ENCODE measurements at places on chromosomes 3 and 15. TPM values are rescaled to one million over a fixed set of nuclear protein-coding genes. Genes with fewer than 3 reads are reported as not detected.

DNA sequence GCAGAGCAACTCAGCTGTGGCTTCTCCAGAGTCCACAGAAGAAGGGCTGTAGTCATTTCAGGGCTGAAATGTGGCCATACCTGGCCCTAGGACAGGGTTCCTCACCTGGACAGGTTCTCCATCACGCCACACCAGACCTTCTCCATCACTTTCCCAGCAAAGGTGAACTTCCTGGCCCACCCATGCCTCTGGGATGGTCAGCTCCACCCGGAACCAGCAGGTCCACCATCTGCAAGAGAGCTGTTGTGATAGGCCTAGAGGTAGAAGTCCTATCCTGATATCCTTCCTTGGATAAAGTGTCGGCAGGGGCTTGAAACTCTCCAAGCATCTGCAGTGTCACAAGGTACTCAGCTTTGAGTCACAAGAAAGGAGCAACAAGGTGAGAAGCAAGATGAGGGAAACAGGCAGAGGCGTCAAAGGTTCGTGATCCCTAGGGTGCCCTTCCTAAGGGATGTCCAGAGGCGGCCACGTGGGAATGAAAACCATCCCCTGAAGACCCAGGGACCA, 948 bp downstream of the MAN2C1 start:
- H3K4me3 ChIP-seq = peak overlapping the region; percentile 83
- H3K4me1 ChIP-seq = peaks cover 31% of the 10 kb centered on the region
- no peaks in the 10 kb centered on the region for H3K27me3 ChIP-seq
- no peak for DNase-seq

GRCh38 chr15:89533861-89534544, 37.6 kb upstream of the RHCG start:
- H3K4me3 ChIP-seq = no peak overlapping the region
- no peaks in the 10 kb centered on the region for H3K4me1 ChIP-seq
- H3K27me3 ChIP-seq = peaks cover 3% of the 10 kb centered on the region
- H3K27ac ChIP-seq = no peak overlapping the region
- H3K36me3 ChIP-seq = no peaks in the 10 kb centered on the region

GRCh38 chr15:83108266-83109219, 1.1 kb downstream of the TM6SF1 start:
- peaks cover 23% of the 10 kb centered on the region for H3K27me3 ChIP-seq
- H3K4me3 ChIP-seq = peak overlapping the region; percentile 84
- peaks cover 30% of the 10 kb centered on the region for H3K4me1 ChIP-seq

DNA sequence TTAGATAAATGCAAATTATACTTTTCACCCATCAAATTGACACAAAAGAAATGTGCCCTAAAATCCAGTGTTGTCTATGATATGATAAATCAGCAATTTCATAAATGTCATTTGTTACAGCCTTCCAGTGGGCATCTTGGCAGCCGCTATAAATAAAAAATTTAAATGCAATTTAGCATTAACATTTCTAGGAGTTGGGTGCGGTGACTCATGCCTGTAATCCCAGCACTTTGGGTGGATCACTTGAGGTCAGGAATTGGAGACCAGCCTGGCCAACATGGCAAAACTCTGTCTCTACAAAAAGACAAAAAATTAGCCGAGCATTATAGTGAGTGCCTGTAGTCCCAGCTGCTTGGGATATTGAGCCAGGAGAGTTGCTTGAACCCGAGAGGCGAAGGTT, 65.9 kb upstream of the POMGNT2 start:
- H3K27ac ChIP-seq = no peak overlapping the region
- peaks cover 6% of the 10 kb centered on the region for H3K27me3 ChIP-seq
- peaks cover 28% of the 10 kb centered on the region for H3K36me3 ChIP-seq
- H3K4me3 ChIP-seq = no peak overlapping the region

- H3K4me3 ChIP-seq = no peak overlapping the region
- no peak for DNase-seq
- no peak overlapping the region for H3K27ac ChIP-seq
- no peaks in the 10 kb centered on the region for H3K36me3 ChIP-seq
These were observed 408.6 kb downstream of the GBE1 start for GRCh38 chr3:81352867-81353266.

The CFAP91 gene
- total RNA-seq = not detected

- H3K27ac ChIP-seq = no peak overlapping the region
- no peaks in the 10 kb centered on the region for H3K27me3 ChIP-seq
- no peak for DNase-seq
- H3K4me1 ChIP-seq = no peaks in the 10 kb centered on the region
- peaks cover 7% of the 10 kb centered on the region for H3K36me3 ChIP-seq
- H3K4me3 ChIP-seq = no peak overlapping the region
These were observed 50.0 kb upstream of the SECISBP2L start for GRCh38 chr15:49096090-49096750.

DNA sequence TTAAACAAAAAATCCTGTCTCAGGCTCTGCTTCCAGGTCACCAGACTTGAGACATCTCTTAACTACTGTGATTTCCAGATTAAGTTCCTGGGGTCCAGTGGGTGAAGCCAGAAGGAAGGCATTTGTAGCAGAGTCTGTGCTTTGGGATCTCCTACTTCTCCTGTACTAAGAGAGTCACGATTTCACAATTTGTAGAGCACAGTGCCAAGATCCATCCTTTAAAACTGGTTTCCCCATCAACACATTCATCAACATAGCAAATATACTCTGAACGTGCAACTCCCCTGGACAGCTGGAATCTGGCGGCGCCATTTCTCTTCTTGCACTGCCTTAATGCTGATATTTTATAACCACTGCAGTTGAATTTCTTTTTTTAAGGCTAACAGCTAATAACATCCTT, 33.2 kb downstream of the CDCP1 start:
- DNase-seq = no peak
- H3K36me3 ChIP-seq = peaks cover 69% of the 10 kb centered on the region
- H3K27ac ChIP-seq = peak overlapping the region; percentile 39
- peaks cover 85% of the 10 kb centered on the region for H3K4me1 ChIP-seq

GRCh38 chr3:3586843-3587646, 212.2 kb upstream of the LRRN1 start:
- H3K4me1 ChIP-seq = no peaks in the 10 kb centered on the region
- no peak overlapping the region for H3K27ac ChIP-seq
- H3K27me3 ChIP-seq = no peaks in the 10 kb centered on the region
- no peak for DNase-seq
- no peak overlapping the region for H3K4me3 ChIP-seq
- no peaks in the 10 kb centered on the region for H3K36me3 ChIP-seq

GRCh38 chr3:30768046-30768445, 126.4 kb downstream of the GADL1 start:
- DNase-seq = no peak
- H3K4me3 ChIP-seq = no peak overlapping the region
- peaks cover 5% of the 10 kb centered on the region for H3K4me1 ChIP-seq
- H3K27ac ChIP-seq = no peak overlapping the region

DNA sequence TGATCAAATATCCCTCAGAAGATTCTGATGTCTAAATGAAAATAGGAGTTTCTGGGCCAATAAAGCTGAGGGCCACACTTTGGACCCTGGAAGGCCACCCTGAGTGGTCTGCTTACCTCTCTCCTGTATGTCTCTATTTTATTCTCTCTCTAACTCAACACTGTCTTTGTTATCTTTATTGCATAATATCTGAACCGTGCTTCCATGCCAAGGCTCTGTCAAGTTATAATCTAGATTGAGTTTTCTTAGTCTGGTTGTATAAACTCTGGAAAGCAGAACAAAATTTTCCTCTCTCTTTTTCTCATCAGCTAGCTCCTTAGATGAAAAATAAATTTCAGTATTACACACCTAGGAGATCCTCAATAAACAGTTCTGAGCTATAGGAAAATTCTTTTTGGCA, 36.2 kb upstream of the ACTL6A start:
- DNase-seq = no peak
- no peaks in the 10 kb centered on the region for H3K36me3 ChIP-seq
- H3K27me3 ChIP-seq = peaks cover 10% of the 10 kb centered on the region
- H3K4me1 ChIP-seq = no peaks in the 10 kb centered on the region
- no peak overlapping the region for H3K27ac ChIP-seq
- no peak overlapping the region for H3K4me3 ChIP-seq

DNA sequence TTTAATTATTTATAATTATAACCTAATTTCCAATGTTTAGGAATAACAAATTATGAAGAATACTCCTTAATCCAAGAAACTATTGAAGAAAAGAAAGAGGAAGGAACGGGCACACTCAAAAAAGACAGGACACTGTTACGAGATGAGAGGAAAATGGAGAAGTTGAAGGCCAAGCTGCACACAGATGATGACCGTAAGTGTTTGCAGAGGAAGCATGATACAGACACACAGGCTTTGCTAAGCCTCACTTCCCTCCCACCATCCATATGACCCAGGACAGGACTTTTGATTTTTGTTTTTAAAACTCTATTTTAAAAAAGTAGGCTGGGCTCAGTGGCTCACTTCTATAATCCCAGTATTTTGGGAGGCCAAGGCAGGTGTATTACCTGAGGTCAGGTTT, 389.4 kb upstream of the TPM1 start:
- DNase-seq = no peak
- peaks cover 8% of the 10 kb centered on the region for H3K4me1 ChIP-seq
- no peaks in the 10 kb centered on the region for H3K36me3 ChIP-seq

- H3K4me1 ChIP-seq = no peaks in the 10 kb centered on the region
- peaks cover 7% of the 10 kb centered on the region for H3K27me3 ChIP-seq
- H3K4me3 ChIP-seq = no peak overlapping the region
- H3K27ac ChIP-seq = no peak overlapping the region
These were observed 120.7 kb upstream of the FAN1 start for GRCh38 chr15:30783019-30783418.

GRCh38 chr15:83300826-83301225, 16.4 kb upstream of the BNC1 start:
- no peak for DNase-seq
- H3K4me3 ChIP-seq = no peak overlapping the region
- no peak overlapping the region for H3K27ac ChIP-seq
- H3K4me1 ChIP-seq = no peaks in the 10 kb centered on the region
- H3K27me3 ChIP-seq = peaks cover 39% of the 10 kb centered on the region

- no peak for DNase-seq
- no peak overlapping the region for H3K4me3 ChIP-seq
- H3K27ac ChIP-seq = peak overlapping the region; percentile 74
- H3K27me3 ChIP-seq = no peaks in the 10 kb centered on the region
- H3K36me3 ChIP-seq = peaks cover 56% of the 10 kb centered on the region
These were observed 9.3 kb downstream of the ARIH2 start for GRCh38 chr3:48927928-48928327.

The CPN2 gene
- total RNA-seq = not detected

DNA sequence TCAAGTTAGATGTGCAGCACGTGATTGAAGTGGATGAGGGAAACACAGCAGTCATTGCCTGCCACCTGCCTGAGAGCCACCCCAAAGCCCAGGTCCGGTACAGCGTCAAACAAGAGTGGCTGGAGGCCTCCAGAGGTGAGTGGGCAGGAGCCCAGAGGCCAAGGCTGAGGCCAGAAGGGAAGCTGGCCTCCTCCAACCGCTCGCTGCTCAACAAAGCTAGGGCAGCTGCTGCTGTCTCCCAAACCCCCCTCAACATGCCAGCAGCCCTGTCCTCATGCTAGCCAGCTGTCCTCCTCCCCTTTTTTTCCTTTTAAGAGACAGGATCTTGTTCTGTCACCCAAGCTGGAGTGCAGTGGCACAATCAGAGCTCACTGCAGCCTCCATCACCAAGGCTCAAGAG, 57.0 kb downstream of the BOC start:
- no peak overlapping the region for H3K4me3 ChIP-seq
- H3K27ac ChIP-seq = no peak overlapping the region
- no peaks in the 10 kb centered on the region for H3K4me1 ChIP-seq

The CSTA gene
- not detected for total RNA-seq

GRCh38 chr3:99637368-99638111, 854 bp upstream of the COL8A1 start:
- H3K4me1 ChIP-seq = peaks cover 10% of the 10 kb centered on the region
- no peak overlapping the region for H3K27ac ChIP-seq
- peaks cover 63% of the 10 kb centered on the region for H3K27me3 ChIP-seq
- DNase-seq = no peak
- H3K4me3 ChIP-seq = no peak overlapping the region
